ENCODE measurements at places on chromosomes 12 and 14. TPM values are rescaled to one million over a fixed set of nuclear protein-coding genes. Genes with fewer than 3 reads are reported as not detected.

GRCh38 chr12:108720757-108721514, 10.4 kb downstream of the CORO1C start:
- DNase-seq: no peak

DNA sequence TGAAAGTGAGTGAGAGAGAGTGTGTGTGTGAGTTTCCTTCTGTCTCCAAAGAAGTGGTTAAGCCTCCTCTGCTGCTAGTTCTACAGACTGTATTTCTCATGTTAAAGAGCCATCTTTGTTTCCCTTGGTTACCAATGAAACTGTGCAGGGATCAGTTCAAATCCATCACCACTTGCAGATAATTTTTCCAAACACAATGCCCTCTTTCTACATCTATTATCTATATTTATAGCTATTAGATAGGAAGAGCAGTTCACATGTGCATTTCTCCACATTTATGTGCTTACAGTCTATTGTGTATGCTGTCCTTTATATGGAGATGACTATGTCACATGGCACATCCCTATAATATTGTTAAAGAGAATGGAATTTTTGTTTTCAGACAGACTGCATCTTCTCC, 2.2 kb upstream of the DAAM1 start:
- no peak for DNase-seq

- peak; percentile 43 for DNase-seq
Measured at GRCh38 chr14:24231263-24232120, 675 bp downstream of the NEDD8 start.

DNA sequence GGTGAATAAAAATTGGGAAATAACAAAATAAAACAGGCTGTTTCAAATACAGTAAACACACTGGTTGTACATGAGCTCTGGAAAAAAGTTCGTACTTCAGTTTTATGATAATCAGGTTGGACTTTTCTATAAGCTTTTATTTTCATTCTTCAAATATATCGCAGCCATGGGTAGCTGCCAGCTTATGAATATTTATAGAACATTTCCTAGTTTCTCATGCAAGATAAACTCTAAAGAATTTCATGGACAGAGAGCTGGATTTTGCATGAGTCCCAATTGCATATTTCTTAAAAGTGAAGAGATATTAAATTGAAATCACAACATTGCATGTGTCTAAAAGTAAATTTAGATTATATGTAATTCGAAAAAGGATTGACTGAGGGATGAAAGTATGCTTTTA, 827.6 kb downstream of the SLC6A15 start:
- no peak for DNase-seq

- no peak for DNase-seq
Measured at GRCh38 chr14:24426150-24426911, 3.1 kb downstream of the CBLN3 start.

DNA sequence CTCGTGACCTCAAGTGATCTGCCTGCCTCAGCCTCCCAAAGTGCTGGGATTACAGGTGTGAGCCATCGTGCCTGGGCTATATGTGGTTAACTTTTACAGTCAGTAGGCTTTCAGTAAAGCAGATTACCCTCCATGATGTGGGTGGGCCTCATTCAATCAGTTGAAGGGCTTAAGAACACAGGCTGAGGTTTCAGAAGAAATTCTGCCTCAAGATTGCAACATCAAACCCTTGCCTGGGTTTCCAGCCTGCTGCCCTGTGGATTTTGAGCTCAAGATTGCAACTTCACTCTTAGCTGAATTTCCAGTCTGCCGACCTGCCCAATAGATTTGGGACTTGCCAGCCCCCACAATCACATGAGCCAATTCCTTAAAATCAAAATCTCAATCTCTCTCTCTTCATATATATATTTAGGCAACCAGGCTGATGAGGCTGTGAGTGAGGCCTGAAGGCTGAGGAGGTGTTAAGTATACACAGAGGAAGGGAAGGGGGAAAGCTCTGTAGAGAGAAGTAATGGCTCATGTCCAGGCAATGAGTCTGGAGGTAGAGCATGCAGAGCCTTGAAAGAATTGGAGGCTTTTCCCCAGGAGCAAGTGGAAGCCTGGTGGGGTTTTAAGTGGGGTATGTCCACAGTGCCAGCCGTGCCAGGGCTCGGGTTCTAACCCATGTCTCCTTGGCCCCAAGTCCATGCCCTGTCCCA, 33.3 kb upstream of the ACTN1 start:
- DNase-seq: no peak

DNA sequence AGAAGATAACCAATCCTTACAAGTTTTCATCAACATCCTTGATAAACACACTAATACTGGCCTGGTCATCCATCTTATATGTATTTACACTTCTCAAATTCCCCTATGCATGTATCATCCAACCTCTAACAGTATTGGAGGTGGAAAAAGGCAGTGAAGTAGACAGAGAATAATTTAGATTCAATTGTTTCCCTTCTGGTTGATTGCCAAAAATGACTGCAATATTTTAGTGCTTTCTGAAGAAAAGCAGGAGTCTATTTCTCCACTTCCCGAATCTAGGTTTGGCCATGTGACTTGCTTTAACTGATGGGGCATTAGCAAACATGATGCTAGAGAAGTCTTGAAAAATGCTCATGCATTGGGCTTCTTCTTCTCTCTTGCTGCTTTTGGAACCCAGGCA, 78.3 kb upstream of the METAP2 start:
- DNase-seq: no peak

The ABHD12B gene
- total RNA-seq: 13.1 TPM

GRCh38 chr14:89277203-89277602, 139.8 kb downstream of the FOXN3 start:
- no peak for DNase-seq

DNA sequence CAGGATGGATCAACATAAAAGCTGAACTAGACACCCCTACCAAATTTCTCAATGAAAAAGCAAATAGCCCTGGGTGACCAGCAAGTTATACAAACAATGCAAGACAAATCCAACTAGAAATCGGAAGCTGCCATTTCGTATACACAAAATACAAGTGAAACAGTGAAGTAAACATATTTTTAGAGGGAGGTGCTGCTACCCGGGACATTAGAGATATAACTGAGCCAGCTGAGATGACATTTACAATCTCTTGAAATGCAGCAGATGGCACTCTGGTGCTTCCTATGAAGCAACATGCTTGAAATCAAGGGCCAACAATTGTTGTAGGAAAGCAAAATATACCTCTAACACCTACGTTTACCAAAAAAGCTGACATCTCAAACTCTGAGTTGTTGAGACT, 25.5 kb downstream of the BDKRB1 start:
- DNase-seq: no peak

DNA sequence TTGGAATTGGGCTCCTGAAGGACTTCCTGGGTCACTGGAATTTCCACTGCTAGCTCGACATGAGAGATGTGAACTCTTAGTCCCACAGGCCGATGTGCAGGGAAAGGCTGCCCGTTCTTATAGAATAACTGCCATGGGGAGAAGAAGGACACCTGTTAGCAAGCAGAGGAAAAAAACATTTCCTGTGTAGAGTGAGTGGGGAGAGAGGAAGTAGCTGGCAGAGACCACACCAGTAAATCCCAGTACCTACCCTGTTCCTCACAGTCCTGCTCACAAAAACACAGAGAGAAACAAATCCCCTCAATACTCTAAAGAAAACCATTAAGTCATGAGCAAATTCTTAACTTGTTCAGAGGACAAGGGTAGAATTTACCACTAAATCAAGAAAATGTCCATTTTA, 29.5 kb downstream of the AREL1 start:
- peak; percentile 74 for DNase-seq
